NCI-H1694 treated with DMSO at 0.1 percent for 48 hours (cell line): ENCODE measurements at places on chromosomes 3 and 15.
A peak's percentile ranks its signal among the peaks of the same experiment; 100 is the strongest.

DNA sequence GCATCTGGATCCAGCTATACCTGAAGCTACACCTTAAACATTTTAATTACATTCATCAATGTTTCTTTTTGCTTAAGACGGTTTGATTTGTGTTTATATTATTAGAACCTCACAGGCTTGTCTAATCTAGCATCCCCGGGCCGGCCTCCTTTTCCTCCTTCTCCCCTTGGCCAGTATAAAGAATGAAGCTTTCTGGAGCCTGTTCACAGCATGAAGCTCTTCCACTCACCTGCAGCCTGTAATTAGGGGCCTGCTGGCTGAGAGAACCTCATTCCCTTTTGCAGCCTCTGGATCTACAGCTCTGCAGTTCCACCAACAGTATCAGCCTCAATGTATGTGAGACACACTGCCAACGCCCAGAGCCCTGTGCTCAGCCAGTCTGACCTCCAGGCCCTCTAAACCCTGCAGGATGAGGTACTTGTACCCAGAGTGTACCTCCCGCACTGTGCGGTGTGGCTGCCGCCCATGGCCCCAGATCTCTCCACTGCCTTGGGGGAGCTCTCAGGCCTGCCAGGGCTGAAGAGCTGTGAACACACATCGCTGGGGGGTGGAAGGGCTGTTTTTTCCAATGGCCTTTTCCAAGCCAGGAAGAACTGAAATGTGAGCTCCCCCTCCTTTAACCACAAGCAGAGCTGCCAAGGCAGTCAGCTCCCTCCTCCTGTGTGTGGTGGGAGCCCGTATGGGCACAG lies 114.7 kb upstream of the ALDH1A3 start:
- DNase-seq: no peak

DNA sequence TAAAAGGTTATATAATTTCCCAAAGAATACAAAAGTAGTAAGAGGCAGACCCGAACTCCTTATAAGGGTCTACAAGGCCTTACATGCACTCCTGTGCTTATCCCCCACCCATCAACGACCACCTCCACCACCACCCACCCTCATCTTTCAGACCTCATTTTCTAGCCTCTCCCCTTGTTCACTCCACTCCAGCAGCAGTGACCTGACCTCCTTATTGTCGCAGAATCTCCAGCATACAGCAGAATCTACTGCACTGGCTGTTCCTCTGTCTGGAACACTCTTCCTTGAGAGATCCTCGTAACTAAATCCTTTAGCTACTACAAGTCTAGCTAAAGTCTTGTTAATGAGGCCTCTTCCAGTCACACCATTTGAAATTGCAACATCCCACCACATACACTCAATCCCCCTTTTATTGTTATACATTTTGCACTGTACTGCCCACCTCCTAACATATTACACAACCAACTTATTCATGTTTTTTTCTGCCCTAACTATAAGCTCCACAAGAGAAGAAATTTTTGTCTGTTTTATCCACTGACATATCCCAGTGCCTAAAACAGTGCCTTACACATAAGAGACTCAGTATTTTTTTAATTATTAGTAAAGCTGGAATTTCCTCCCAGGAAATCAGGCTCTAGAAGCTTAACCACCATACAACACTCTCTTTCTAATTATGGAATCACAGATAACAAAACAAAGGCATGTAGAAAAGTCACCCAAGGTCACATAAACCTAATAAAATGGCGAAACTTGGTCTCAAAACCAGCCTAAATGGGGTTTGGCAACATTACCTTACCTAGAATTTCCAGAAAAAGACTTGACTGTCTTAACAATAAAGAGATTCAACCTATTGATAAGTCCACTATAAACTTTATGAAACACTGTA lies 40.2 kb downstream of the ZNF148 start:
- DNase-seq: no peak

DNA sequence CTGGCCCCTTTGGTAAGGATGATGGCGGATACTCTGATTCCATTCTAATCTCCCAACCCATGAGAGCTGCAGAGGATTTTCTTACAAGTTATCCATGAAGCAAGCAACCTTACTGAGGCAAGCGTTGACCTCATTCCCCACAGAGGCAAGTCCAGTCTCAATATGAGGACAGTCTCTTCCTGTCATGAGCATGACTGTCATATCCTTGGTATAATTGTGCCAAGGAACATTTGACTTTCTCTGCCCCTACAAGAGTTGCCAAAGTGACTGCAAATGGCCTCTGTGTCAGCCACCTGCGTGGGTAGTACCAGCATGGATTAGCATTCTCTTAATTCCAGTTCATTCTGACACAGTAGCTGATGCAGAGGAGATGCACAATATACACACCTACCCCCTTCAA lies 71.2 kb upstream of the TMEM158 start:
- DNase-seq: no peak

DNA sequence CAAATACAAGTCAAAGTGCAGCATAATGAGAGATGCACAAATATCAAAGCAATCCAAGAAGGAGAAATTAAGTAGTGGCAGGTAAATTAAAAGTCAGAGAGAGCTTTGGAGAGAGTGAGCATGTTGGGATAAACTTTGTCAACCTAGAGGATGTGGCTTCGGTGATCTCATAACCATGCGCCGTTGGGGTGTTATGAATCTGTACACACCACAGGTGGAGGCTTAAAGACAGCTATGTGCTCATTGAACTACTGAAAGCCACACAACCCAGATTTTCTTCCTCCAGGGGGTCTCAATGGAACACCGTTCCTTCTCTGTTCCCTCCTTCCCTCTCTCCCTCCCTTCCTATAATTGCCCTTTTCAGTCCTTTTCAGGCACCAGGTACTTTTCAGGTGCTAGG lies 52.0 kb downstream of the SUCNR1 start:
- no peak for DNase-seq

- DNase-seq: no peak
Observed at GRCh38 chr3:33006081-33006480, 54.6 kb downstream of the CCR4 start.

DNA sequence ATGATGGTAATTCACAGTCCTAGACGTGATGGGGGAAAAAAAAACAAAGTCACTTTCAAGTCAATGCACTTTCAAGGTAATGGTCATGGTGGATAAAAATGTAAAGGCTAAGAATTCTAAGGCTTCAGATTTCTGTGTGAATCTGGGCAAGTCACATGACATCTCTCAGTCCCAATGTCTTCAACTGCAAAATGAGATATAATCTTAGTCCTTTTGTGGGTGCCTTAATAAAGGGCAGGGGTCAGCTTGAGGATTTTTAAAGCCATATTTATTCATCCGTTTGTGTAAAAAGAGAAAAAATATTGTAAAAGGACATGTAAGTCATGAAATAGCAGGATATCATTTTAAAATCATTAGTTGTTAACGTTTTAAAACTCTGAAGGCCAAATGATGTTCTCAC lies 83.5 kb downstream of the ADAMTS9 start:
- no peak for DNase-seq

GRCh38 chr3:84224262-84224661 lies 734.5 kb upstream of the CADM2 start:
- DNase-seq: no peak

GRCh38 chr3:29382409-29382808 lies 101.5 kb downstream of the RBMS3 start:
- DNase-seq: no peak

- no peak for DNase-seq
Observed at GRCh38 chr15:79896131-79896633, 632 bp downstream of the MTHFS start.

DNA sequence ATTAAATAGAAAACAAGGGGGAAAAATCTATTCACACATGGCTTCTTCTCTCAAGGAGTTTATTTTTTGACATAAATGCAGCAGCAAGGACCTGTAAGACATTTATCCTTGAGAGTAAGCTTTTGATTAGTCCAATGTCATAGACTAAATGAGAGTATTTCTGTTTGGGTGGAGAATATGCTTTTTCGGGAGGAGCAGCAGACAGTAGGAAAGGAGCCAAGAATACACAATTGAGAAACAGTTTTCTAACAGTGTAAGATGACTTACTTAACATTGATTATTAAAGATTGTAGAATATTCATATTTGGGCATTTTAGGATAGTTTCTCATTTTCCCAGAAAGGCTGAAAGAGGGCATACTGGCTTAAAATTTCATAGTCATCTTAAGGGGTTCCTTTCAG lies 65.9 kb upstream of the PAQR5 start:
- DNase-seq: no peak

- DNase-seq: no peak
Observed at GRCh38 chr3:124620600-124621063, 109.6 kb upstream of the UMPS start.

- no peak for DNase-seq
Observed at GRCh38 chr3:72386327-72387000, 461.8 kb downstream of the SHQ1 start.

DNA sequence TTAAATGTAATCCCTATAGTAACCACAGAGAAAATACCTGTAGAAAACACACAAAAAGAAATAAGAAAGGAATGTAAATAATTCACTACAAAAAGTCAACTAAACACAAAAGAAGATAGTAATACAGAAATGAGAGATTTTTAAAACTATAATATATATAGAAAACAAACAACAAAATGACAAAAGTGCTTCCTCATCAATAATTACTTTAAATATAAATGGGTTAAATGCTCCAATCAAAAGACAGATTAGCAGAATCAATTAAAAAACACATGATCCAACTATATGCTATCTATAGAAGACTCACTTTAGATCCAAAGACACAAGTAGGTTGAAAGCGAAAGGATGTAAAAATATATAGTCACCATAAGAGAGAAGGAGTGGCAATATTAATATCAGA lies 45.8 kb downstream of the FRMD5 start:
- DNase-seq: no peak

DNA sequence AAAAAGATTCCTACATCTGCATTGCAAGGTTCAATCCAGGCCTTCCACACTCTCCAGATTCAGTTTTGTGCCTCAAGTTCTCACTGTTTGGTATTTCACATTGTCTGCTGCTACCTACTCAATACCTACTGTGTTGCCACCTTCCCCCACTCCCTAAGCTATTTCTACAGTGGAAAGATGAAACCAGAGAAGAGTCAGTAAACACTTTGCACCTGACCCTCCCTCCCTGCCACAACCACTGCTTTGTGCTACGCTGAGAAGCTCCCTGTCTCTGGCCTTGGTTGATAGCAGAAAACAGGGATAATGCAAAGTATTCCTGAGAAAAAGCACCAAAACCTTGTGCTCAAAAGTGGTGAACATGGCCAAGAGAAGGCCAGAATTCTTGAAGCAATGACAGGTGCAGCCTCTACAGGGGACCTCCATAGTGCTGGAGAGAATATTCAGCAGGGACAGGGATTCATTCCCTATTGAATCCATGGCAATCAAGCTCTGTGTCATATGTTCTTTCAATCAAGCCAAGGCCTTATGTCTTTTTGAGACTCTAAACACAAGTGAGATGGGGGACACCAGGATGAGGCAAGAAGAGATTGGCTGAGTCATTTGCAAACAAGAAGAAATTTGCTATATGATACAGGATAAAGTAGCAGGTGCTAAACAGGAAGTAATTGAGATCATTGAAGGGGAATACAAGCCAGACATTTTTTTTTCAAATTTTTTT lies 83.5 kb upstream of the LIPC start:
- DNase-seq: no peak

DNA sequence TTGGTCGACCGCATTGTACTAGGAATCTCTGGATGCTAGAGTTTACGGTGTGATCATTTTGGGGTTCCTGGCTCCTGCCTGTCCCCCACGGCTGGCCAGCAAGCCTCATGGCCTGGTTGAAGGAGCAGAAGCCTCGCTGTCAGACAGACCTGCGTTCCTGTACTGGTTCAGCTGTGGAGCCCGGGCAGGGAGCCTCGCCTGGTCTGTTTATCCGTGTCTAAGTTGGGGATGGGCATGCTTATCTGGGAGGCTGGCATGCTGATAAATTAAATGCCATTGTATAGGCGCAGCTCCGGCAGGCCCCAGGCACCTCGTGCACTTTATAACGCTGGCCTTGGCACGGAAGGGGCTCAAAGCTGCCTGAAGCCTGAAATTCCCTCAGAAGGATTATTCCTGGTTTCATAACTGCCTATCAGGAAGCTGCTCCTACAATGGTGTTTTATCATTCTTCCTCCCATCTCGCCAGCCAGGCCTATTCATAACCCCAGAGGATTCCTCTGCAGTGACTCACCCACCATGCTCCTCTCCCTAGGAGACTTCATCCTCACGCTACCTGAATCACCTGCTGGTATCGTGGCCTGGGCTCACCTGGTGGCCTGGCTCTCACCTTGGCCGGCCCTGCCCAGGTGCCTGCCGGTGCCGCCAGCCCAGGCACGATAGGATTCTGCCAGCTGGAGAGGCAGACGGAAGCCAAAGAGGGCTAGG lies 110.9 kb downstream of the ASB7 start:
- DNase-seq: no peak

- DNase-seq: peak; percentile 42
Observed at GRCh38 chr3:130276203-130276803, 69.2 kb upstream of the COL6A5 start.

GRCh38 chr15:71496336-71496955 lies 313.9 kb upstream of the NR2E3 start:
- DNase-seq: no peak

DNA sequence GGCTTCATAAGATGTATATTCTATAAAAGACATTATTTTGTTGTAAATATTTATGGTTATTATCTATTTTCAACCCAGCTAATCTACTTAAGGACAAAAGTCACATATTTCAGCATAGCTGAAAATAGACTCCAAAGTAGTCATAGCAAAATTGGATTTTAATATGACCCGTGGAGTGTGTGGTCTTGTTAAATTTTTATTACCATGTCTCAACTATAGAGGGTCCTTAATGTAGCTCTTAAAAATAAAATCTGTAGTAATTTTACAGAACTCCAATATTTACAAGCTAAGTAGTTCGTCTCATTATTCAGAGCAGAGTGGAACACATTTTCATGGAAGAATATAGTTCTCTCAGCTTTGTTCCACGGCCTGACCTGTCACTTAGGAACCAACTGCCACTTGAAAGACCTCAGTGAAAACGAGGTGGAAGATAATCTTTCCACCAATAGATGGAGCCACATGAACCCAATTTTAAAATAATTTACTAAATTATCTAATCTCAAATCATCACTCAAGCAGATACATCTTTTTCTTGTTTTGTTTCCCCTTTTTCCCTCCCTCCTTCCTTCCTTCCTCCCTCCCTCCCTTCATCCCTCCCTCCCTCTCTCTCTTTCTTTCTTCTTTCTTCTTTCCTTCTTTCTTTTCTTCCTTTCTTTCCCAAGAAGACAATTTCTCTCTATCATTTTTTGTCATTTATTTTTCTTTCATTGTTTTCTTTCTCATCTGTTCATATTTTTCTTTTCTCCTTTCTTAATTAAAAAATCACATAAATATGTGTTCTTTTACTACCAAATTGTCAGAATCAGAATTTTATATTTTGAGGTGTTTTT lies 97.2 kb downstream of the CLDN1 start:
- DNase-seq: no peak
